ENCODE measurements at places on chromosomes 7 and 10. TPM values are rescaled to one million over a fixed set of nuclear protein-coding genes. Genes with fewer than 3 reads are reported as not detected.

Gene TMEM72
- not detected for total RNA-seq

Gene ANXA8
- 34.4 TPM for total RNA-seq

Gene RBP3
- not detected for total RNA-seq

Gene MALRD1
- total RNA-seq: not detected

Gene PPA1
- total RNA-seq: 187 TPM

Gene TAS2R5
- total RNA-seq: 0.29 TPM

Gene PLEKHS1
- total RNA-seq: 0.09 TPM

Gene KCNIP2
- total RNA-seq: 1.1 TPM

Gene WIPF3
- 0.45 TPM for total RNA-seq

Gene TRIM50
- total RNA-seq: not detected

Gene CDHR3
- 5.4 TPM for total RNA-seq

Gene SDHAF3
- total RNA-seq: 20.5 TPM

Gene GDF10
- 0.09 TPM for total RNA-seq

Gene SAP25
- total RNA-seq: 1.3 TPM

Gene SPDYE16
- total RNA-seq: not detected

Gene LRIT1
- total RNA-seq: not detected

Gene C10orf67
- 0.17 TPM for total RNA-seq

Gene CNTNAP2
- total RNA-seq: not detected

Gene LIPN
- total RNA-seq: not detected

Gene OR6B1
- total RNA-seq: not detected

Gene CFAP70
- total RNA-seq: 0.10 TPM

Gene AKR1C8
- total RNA-seq: 0.42 TPM

Data from A549 treated with CORT108297 at 1 μM for 4 hours (cell line).